ENCODE measurements at places on chromosomes 16 and 17. TPM values are rescaled to one million over a fixed set of nuclear protein-coding genes. Genes with fewer than 3 reads are reported as not detected.

QRICH2 gene
- total RNA-seq, result 0.92 TPM

C17orf78 gene
- not detected for total RNA-seq

SPPL2C gene
- total RNA-seq, result not detected

PRSS36 gene
- not detected for total RNA-seq

TGFB1I1 gene
- 39.1 TPM for total RNA-seq

TBX21 gene
- not detected for total RNA-seq

CD300H gene
- total RNA-seq, result not detected

HCRT gene
- total RNA-seq, result not detected

CD300A gene
- total RNA-seq, result not detected

AMDHD2 gene
- total RNA-seq, result 15.8 TPM

ABCC11 gene
- total RNA-seq, result not detected

PNPO gene
- 89.7 TPM for total RNA-seq

PYDC1 gene
- total RNA-seq, result not detected

OTOP2 gene
- not detected for total RNA-seq

ARHGDIG gene
- total RNA-seq, result 5.9 TPM

TBC1D3 gene
- total RNA-seq, result not detected

ACSM5 gene
- 1.2 TPM for total RNA-seq

SLFN12 gene
- total RNA-seq, result 9.1 TPM

SNX20 gene
- total RNA-seq, result not detected

GPRC5C gene
- 10.4 TPM for total RNA-seq

ROGDI gene
- total RNA-seq, result 29.1 TPM

TP53TG3 gene
- not detected for total RNA-seq

AATK gene
- total RNA-seq, result not detected

TMEM97 gene
- total RNA-seq, result 118 TPM

PRRT2 gene
- not detected for total RNA-seq

DHX38 gene
- total RNA-seq, result 31.3 TPM

C16orf86 gene
- not detected for total RNA-seq

CLEC18A gene
- 0.03 TPM for total RNA-seq

TNFRSF12A gene
- total RNA-seq, result 541 TPM

KRT36 gene
- not detected for total RNA-seq

MMP15 gene
- total RNA-seq, result 14.5 TPM

PHOSPHO1 gene
- not detected for total RNA-seq

NIP7 gene
- total RNA-seq, result 24.0 TPM

FOXN1 gene
- not detected for total RNA-seq

DRC3 gene
- 1.3 TPM for total RNA-seq

LDHD gene
- not detected for total RNA-seq

VAC14 gene
- total RNA-seq, result 8.9 TPM

PRSS22 gene
- not detected for total RNA-seq

PSMB3 gene
- total RNA-seq, result 524 TPM

KRTAP9-9 gene
- not detected for total RNA-seq

RCVRN gene
- total RNA-seq, result not detected

CEMP1 gene
- total RNA-seq, result not detected

GAS2L2 gene
- not detected for total RNA-seq

KCNH6 gene
- total RNA-seq, result not detected

TOX3 gene
- total RNA-seq, result not detected

CAMTA2 gene
- total RNA-seq, result 5.6 TPM

HEATR9 gene
- total RNA-seq, result not detected

C16orf46 gene
- total RNA-seq, result 0.07 TPM

TSNAXIP1 gene
- not detected for total RNA-seq

PRDM7 gene
- not detected for total RNA-seq

MT1H gene
- total RNA-seq, result not detected

Measured in MG63 (cell line).